NCI-H446 (cell line): ENCODE measurements at places on chromosomes 6 and 20.

DNA sequence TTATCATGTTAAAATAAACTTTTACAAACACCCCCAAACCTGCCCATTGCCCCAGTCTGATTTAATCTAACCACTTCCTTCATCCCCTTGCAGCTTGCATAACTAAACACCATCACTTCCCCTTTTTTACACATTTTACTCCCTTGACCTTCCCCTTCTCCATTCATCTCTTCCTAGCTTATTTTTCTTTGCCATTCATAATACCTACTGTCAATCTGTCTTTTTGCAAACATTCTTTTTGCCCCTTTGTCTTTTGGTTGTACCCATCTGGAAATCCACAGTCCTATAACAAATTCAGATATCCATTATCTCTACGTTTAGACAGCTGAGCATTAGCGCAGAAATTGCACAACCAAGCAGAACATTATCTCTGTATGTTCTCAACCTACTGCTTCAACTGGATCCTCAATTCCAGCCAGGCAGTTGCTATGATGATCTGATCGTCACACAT is 51.2 kb downstream of the C6orf52 start:
- no peak for DNase-seq

DNA sequence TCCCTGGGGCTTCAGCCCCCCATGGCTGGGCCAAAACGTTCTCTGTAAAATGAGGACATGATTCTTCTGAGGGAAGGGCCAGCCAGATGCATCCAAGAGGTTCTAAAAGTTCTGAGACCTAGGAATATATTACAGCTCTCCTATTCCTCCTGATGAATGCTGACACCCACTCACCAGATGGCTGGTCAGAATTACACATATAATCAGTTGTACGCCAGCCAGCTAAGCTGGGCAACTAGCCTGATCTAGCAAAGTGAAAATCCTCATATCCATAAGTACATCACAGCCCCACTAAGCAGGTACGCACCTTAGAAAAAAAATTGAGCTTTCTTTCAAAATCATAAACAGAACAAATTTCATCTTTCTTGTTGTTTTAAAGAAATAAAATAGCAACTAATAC is 34.8 kb downstream of the C6orf118 start:
- no peak for DNase-seq

DNA sequence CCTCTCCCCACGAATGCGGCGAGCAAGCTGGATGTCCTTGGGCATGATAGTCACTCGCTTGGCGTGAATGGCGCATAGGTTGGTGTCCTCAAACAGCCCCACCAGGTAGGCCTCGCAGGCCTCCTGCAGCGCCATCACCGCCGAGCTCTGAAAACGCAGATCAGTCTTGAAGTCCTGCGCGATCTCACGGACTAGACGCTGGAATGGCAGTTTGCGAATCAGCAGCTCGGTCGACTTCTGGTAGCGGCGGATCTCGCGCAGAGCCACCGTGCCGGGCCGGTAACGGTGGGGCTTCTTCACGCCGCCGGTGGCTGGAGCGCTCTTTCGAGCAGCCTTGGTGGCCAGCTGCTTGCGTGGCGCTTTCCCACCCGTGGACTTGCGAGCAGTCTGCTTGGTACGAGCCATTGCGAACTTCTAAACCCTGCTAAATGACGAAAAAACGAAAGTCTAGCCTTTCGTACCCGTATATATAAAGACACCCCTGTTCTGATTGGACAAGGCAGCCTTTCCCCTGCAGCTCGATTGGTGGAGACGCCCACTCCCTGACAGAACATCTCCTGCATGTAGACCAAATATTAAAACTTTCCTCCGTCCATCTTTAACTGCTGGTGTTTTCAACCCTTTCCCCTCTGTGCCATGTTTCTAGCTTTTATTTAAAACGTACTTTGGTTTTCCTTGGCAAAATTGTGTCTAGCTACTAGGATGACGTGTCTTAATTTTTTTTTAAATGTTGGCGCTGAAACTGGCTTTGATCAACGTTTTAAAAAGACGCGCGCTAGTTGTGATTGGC is 109.8 kb downstream of the HFE start:
- peak; percentile 90 for DNase-seq

- no peak for DNase-seq
Observed at GRCh38 chr6:139372326-139373153, 1.9 kb downstream of the CITED2 start.

GRCh38 chr6:110708295-110708950 is 106.8 kb downstream of the CDK19 start:
- DNase-seq: no peak

- no peak for DNase-seq
Observed at GRCh38 chr6:128567029-128567428, 46.6 kb upstream of the PTPRK start.

DNA sequence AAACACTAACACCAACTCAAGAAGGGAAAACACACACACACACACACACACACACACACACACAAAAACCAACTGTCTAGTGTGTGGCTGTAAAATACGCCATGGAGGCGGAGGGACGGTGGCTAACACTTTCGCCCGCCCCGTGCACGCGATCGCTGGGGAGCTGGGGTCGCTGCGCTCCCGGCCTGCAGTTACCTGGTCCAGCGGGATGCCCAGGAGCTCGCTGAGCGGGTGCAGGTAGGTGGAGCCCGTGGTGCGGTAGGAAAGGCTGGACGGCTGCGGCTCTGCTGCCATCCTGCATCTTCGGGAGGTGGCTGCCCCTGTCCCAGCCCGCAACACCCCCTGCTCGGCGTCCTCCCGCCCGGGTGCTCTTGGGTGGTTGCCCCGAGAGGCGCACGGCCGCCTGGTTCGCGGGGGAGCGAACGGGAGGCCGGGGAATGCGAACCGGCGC is 303 bp downstream of the MBOAT1 start:
- no peak for DNase-seq

DNA sequence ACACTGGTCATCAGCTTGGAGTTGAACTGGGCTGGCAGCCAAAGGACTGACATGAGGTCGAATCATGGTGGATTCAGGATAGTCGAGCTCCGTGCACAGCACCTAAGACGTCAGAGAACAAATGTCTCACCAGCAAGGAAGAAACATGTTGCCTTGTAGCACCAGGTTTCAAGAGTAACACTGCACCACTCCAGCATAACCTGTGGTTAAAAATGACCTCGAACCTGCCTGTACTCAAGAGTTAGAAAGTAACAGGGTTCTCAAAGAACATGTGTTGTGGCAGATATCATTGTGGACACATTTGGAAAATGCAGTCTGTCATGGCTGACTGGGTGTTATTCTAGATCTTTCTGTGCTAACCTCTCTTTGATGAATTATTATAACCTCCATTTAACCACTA is 511.6 kb downstream of the CDH26 start:
- no peak for DNase-seq

- no peak for DNase-seq
Observed at GRCh38 chr6:142550310-142551063, 248.7 kb downstream of the ADGRG6 start.

GRCh38 chr6:43509984-43510826 is at the start of gene LRRC73:
Gene LRRC73, minus strand, starts transcription at chr6:43510346. Its CDS starts 561 bp downstream, at chr6:43509785.
- DNase-seq: peak; percentile 24
